ENCODE measurements at places on chromosomes 6 and 20.

GRCh38 chr6:17020889-17021538, 80.8 kb upstream of the STMND1 start:
- DNase-seq: no peak

GRCh38 chr20:59141818-59142581, 21.6 kb upstream of the ZNF831 start:
- DNase-seq: no peak

DNA sequence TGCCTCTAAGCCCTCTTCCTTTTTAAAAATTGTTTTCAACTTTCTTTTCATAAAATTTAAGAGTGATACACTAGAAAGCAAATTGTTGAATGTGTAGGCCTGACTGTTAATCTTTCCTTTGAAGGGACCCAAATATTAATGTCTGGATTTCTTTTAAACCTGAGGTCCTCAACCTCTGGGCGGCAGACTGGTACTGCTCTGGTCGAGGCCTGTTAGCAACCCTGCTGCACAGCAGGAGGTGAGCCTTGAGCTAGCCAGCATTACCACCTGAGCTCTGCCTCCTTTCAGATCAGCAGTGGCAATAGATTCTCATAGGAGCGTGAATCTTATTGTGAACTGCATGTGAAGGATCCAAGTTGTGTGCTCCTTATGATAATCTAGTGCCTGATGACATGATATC, 191.2 kb downstream of the MANEA start:
- DNase-seq: no peak

DNA sequence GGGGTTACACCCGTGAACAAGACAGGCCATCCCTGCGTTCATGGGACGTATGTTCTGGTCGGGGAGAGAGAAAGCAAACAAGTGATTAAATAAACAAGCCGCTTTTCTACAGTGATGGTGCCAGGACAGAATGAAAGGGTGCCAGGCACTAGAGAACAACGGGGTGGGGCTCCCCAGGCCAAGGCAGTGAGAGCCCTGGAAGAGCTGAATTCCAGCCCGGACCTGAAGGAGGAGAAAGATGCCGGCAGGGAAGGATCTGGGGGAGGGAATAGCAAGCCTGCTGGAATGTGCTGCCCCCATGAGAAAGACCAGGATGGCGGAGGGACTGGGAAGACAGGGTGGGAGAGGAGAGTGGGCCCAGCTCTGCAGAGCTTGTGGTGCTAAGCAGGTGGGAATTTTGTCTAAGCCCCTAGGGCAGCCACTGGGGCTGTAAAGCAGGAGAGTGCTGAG, 7.5 kb downstream of the SNAI1 start:
- no peak for DNase-seq

DNA sequence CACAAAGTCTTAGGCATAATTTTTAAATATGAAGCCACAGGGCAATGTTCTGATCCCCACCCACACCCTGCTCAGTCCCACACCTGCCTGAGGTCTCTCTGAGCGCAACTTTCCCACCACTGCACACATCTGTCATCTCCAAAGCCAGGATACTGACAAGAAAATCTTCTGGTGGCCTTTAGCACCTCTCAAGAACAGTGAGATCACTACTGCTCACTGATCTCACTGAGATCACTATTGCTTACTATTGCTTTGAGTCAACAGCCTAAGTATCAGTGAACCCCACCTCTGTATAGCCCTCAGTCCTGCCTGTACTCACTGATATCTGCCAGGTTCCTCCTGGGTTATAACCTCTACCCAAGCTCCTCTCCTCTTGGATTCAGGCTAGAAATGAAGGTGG, 6.4 kb downstream of the TNFRSF21 start:
- no peak for DNase-seq

GRCh38 chr6:96853083-96853482, 15.8 kb upstream of the GPR63 start:
- no peak for DNase-seq

DNA sequence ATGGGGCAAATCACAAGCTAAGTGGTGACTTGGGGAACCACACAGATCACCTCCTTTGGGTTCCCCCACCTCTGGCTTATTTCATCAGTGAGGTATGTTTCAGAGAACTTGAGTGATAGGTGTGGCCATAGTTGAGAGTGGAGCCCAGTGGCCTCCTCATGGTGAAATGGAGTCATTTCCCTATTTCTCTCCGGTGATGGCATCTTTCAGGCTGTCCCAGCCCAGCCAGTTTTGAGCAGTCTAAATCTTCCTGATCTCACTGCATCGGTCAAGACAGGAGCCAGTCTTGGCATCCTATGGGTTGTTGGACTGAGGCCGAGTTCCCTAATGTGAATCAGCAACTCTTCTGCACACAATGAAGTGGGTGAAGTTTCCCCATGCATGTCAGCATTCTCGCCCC, 132.4 kb downstream of the EYA2 start:
- DNase-seq: no peak

DNA sequence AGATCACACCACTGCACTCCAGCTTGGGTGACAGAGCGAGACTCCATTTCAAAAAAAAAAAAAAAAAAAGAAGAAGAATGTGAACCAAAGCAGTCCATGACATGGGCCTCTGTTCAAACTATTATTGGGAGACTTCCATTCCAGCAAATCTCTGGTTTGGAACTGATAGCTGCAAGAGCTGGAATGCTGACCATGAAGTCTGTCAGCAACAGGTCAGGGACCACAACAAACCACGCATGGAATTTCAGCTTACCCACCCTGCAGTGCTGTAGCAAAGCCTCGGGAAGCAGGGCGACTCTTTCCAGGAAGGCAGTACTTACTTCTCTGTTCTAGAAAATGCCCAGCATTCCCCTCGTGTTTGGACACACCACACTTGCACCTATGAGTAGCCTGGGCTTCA, 34.1 kb upstream of the TBC1D7 start:
- DNase-seq: no peak

DNA sequence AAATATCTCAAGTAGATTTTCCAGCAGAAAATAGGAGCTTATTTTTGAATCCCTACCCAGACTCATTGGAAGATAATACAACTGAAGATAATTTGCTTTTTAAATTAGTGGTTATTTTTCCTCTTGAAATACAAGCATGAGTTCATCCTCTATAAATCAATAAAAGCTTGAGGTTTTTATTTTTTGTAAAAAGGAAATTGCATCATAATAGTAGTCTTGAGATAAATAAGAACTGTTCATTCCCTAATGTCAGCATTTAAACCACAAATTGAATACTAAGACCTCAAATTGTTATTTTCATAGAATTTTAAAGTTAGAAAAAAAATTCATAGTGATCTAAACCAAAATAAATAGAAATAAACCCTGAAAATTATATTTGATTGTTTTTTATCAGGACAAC, 719.1 kb downstream of the CD109 start:
- no peak for DNase-seq

DNA sequence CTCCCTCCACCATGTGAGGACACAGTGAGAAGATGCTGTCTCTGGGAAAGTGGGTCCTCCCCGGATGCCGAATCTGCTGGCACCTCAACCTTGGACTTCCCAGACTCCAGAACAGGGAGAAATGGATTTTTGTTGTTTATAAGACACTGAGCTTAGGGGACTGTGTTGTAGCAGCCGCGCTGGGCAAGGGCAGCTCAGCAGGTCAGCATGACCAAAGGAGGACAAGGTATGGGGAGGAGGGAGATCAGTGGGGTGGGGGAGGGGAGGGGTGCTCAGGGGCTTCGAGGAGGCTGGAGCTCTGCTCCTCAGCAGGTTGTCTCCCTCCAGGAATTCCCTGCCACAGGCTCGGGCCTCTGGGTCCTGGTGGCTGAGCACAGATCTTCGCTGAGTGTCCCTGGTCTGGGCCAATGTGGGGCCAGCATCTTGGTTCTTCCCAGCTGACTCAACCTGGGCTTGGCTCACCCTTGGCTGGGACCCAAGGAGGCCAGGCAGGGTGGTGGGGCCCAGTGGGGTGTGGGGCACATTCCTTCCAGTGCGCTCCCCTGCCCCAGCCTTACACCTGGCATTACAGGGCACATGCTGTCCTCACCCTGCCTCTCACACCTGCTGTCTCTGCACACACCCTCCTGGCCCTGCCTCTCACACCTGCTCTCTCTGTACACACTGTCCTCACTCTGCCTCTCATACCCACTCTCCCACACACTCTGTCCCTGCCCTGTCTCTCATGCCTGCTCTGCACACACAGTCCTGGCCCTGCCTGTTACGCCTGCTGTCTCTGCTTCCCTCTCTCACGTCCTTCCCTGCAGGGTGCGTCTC, 107.3 kb downstream of the SYCP2 start:
- no peak for DNase-seq

GRCh38 chr6:2918936-2919335, 15.8 kb upstream of the SERPINB9 start:
- DNase-seq: no peak

GRCh38 chr6:169722362-169723199, 1.7 kb downstream of the PHF10 start:
- DNase-seq: no peak

DNA sequence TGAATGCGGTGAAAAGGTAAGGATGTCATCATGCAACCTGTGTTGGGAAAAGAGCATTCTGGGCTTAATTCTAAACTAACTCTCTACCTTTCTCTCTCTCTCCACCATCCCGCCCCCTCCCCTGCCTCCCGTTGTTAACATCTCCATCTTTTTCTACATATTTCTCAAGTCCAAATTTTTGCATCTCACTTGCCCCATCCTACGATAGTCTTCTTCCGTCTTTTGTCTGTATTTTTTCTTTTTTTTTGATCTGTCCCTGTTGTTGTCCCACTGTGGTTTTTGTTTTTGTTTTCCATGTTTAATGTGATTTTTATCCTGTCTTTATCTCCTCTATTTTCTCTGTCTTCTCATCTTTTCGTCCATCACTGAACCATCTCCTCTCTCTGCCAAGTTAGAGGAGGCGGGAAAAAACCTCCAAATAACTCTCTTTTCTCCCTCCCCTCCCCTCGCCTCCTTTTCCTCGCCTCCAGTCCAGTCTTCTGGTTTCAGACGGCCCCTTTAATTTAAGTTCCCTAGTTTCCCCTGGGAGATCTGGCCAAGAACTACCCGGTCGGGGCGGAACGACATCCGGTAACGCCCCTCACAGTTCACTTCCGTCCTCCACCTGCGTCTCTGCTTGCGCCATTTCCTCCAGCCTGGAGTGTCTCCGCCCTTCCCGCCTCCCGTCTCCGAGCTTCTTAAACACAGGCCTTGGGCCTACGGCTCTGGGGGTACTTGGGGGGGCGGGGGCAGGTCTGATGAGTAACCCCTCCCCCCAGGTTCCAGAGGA, at the start of gene NFKBIL1:
NFKBIL1 (plus strand) TSS at position 651 of the 769 bp plus-strand sequence; CDS start at position 738, 87 bp downstream.
- peak; percentile 85 for DNase-seq

GRCh38 chr20:36085686-36086267, 68.8 kb upstream of the EPB41L1 start:
- no peak for DNase-seq

- DNase-seq: no peak
These were observed 16.3 kb downstream of the BMP2 start for GRCh38 chr20:6783752-6784151.

GRCh38 chr6:97150932-97151331, 132.1 kb downstream of the MMS22L start:
- no peak for DNase-seq

GRCh38 chr20:48828734-48829460, 1.1 kb upstream of the PREX1 start:
- no peak for DNase-seq

GRCh38 chr20:24684956-24685691, 215.7 kb downstream of the SYNDIG1 start:
- DNase-seq: no peak
